ENCODE measurements at places on chromosomes 1 and 21. TPM values are rescaled to one million over a fixed set of nuclear protein-coding genes. Genes with fewer than 3 reads are reported as not detected.

TCHH gene
- 0.14 TPM for total RNA-seq

RHD gene
- total RNA-seq, result not detected

NFIA gene
- total RNA-seq, result 5.4 TPM

USH2A gene
- total RNA-seq, result not detected

RNU1-2 gene
- 3,744 TPM for total RNA-seq

GPR37L1 gene
- not detected for total RNA-seq

GRCh38 chr21:21668198-21668597 is 670.0 kb downstream of the NCAM2 start:
- no peak overlapping the region for H3K4me3 ChIP-seq
- no peaks in the 10 kb centered on the region for H3K4me1 ChIP-seq
- no peak overlapping the region for H3K27ac ChIP-seq
- DNase-seq, result no peak

GRCh38 chr1:211329764-211330201 is 3.1 kb downstream of the TRAF5 start:
- peak overlapping the region; percentile 91 for H3K27ac ChIP-seq
- peaks cover 76% of the 10 kb centered on the region for H3K4me1 ChIP-seq
- DNase-seq, result no peak
- peaks cover 20% of the 10 kb centered on the region for H3K36me3 ChIP-seq
- H3K27me3 ChIP-seq, result no peaks in the 10 kb centered on the region

- H3K4me1 ChIP-seq, result peaks cover under 1% of the 10 kb centered on the region
- H3K27ac ChIP-seq, result no peak overlapping the region
- H3K36me3 ChIP-seq, result no peaks in the 10 kb centered on the region
- DNase-seq, result no peak
Observed at GRCh38 chr1:209580577-209580976, 2.9 kb upstream of the CAMK1G start.

- DNase-seq, result no peak
- no peak overlapping the region for H3K4me3 ChIP-seq
- peaks cover 12% of the 10 kb centered on the region for H3K27me3 ChIP-seq
- no peak overlapping the region for H3K27ac ChIP-seq
- peaks cover 4% of the 10 kb centered on the region for H3K4me1 ChIP-seq
- no peaks in the 10 kb centered on the region for H3K36me3 ChIP-seq
Observed at GRCh38 chr1:114270282-114270681, 116.6 kb upstream of the SYT6 start.

DNA sequence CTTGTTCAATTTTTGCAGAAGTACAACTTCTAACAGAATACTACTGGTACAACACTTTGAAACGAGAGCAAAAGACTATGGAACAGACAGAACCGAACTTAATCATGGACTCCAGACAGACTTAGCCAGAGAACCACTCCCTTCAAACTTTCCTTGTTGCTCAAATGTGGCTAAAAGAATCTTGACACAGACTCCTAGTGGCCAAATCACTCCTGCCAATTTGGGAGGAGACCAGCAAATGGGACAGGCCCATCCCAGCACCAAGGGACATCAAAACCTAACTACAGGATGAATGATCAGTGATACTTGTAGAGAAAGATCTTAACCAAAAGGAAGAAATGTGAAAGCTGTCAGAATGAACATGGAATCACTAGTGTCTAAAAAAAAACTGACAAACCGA is 154.0 kb downstream of the MATN1 start:
- DNase-seq, result no peak
- H3K4me3 ChIP-seq, result no peak overlapping the region
- no peak overlapping the region for H3K27ac ChIP-seq

DNA sequence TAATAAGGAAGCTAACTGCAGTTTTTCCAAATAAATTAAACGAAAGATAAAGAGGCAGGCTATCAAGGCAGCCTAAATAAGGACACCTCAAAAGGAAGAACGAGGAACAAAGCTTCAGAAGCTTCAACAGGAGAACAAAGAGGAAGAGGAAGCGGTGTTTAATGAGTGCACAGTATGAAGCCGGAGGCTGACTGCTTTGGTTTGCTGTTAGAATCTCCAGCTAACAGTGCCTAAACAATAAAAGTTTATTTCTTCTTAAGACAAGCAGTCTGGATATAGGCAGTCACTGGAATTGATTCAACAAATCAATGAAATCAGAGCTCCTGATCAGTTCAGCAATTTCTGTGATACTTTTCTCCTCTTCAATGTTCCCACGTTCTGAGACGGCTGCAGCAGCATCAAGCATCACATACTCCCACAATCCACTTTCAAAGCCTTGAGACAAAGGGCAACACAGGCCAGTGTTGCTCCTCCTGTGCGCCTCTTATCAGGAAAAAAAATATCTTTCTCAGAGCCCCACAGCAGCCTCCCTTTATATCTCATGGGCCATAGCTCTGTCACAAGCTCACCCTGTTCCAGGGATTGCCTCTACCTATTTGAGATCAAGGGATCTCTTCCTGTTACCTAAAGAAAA is 365.6 kb upstream of the ST6GALNAC5 start:
- DNase-seq, result no peak
- no peak overlapping the region for H3K4me3 ChIP-seq
- H3K4me1 ChIP-seq, result no peaks in the 10 kb centered on the region
- peaks cover 2% of the 10 kb centered on the region for H3K27me3 ChIP-seq
- H3K27ac ChIP-seq, result peak overlapping the region; percentile 66

DNA sequence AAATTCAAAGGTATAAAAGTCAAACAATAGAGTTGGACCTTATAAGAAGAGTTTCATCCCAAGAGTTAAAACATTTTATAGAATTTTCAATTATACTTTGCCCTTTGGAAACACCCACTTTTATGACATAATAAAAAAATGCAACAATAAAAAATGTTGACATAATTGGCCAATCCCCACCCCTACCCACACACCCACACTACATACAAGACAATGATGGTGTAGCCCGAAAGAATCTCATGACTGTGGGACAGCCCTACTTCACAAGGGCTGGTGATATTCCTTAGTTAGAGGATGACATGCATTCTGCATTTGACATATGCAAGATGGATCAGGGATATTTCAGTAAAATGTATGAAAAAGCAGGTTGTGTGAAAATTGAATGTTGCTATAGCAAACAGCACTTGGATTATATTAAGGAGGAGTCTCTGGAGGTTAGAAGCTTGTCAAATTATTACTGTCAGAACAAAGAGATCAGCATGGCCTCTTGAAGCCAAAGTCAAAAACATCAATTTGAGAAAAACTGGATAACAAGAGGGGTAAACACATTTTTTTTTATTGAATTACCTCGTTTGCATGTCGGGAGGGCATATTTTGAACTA is 133.0 kb upstream of the SAMSN1 start:
- no peak overlapping the region for H3K27ac ChIP-seq
- H3K36me3 ChIP-seq, result peaks cover 32% of the 10 kb centered on the region
- no peak overlapping the region for H3K4me3 ChIP-seq

Data from activated CD8-positive, alpha-beta memory T cell treated with anti-CD3 and anti-CD28 coated beads, Interleukin-2, amount 10 ng/mL, durations not matched to agents 7 days and 5 days (primary cell).